ENCODE measurements at places on chromosomes 4 and X. TPM values are rescaled to one million over a fixed set of nuclear protein-coding genes. Genes with fewer than 3 reads are reported as not detected.

- no peaks in the 10 kb centered on the region for H3K36me3 ChIP-seq
- DNase-seq, result no peak
- no peak overlapping the region for H3K27ac ChIP-seq
- no peaks in the 10 kb centered on the region for H3K4me1 ChIP-seq
- H3K27me3 ChIP-seq, result no peaks in the 10 kb centered on the region
- H3K4me3 ChIP-seq, result no peak overlapping the region
These were observed 274.6 kb upstream of the BOD1L1 start for GRCh38 chr4:13902146-13902545.

DNA sequence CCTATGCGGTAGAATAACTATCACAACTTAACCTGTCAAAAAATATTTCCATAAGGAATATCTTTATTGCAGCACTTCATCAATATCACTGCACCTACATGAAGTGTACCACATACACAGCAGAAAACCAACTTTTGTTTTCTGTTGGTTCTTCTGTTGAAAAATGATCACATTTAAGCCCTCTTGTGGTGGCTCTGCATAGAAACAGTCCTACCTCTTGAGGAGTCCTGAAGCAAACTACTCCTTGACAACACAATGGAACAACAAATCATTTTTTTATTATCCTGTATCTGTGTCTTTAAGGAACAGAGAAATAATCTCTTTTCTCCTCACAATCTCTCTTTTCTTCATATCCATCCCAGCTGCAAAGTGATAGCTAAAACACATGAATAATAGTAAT lies 39.8 kb upstream of the ATOH1 start:
- no peaks in the 10 kb centered on the region for H3K27me3 ChIP-seq
- no peak for DNase-seq
- no peaks in the 10 kb centered on the region for H3K36me3 ChIP-seq
- H3K27ac ChIP-seq, result no peak overlapping the region

CCSER1 gene
- total RNA-seq, result 0.71 TPM

DNA sequence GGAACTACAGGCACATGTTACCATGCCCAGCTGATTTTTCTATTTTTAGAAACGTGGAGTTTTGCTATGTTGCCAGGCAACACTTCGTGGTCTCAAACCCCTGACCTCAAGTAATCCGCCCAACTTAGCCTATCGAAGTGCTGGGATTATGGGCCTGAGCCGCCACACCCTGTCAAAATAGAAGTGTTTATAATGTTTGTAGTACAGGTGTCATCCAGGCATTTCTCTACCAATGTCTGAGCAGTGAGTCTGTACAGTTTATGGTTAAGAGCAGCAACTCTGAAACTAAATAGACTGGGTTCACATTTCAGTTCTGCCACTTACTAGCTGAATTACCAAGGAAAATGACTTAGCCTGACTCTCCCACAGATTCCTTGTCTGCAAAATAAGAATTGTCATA lies 460.4 kb upstream of the GALNT7 start:
- DNase-seq, result no peak
- H3K4me1 ChIP-seq, result no peaks in the 10 kb centered on the region
- no peaks in the 10 kb centered on the region for H3K36me3 ChIP-seq
- no peak overlapping the region for H3K4me3 ChIP-seq

Data from CD4-positive, alpha-beta T cell (primary cell).